Osteoblast (primary cell): ENCODE measurements at places on chromosomes 12 and 14. TPM values are rescaled to one million over a fixed set of nuclear protein-coding genes. Genes with fewer than 3 reads are reported as not detected.

The SMIM41 gene
- under 0.01 TPM in 1 of 2 replicates, not detected in the other for total RNA-seq

The FOXG1 gene
- under 0.01 TPM in 1 of 2 replicates, not detected in the other for total RNA-seq

The RABGGTA gene
- 28.9 and 34.0 TPM in 2 replicates for total RNA-seq

The PZP gene
- total RNA-seq = not detected in 2 replicates

The PPP1R1A gene
- 0.36 TPM in 1 of 2 replicates, not detected in the other for total RNA-seq

The NEUROD4 gene
- total RNA-seq = not detected in 2 replicates

The GPX2 gene
- not detected in 2 replicates for total RNA-seq

The STRN3 gene
- 45.1 and 55.7 TPM in 2 replicates for total RNA-seq

The TRIM9 gene
- 0.59 and 1.1 TPM in 2 replicates for total RNA-seq

The KRT1 gene
- not detected in 2 replicates for total RNA-seq

The TUBA1A gene
- 478 and 491 TPM in 2 replicates for total RNA-seq

The SERPINA3 gene
- 2.7 and 5.1 TPM in 2 replicates for total RNA-seq

The GPRC5A gene
- 2.7 and 4.7 TPM in 2 replicates for total RNA-seq

The ZBTB42 gene
- 2.9 TPM in 2 replicates for total RNA-seq

The EGLN3 gene
- under 0.01 and 0.29 TPM in 2 replicates for total RNA-seq

The BRF1 gene
- 33.6 and 34.4 TPM in 2 replicates for total RNA-seq

The TMEM121 gene
- 1.8 and 2.7 TPM in 2 replicates for total RNA-seq

The NGB gene
- total RNA-seq = not detected in 2 replicates

The ALDH6A1 gene
- total RNA-seq = 30.1 and 31.5 TPM in 2 replicates

The GABARAPL1 gene
- total RNA-seq = 64.2 and 65.9 TPM in 2 replicates

The NRL gene
- total RNA-seq = 1.5 and 1.8 TPM in 2 replicates

The CDKL1 gene
- total RNA-seq = 4.7 and 10.5 TPM in 2 replicates

The PRR13 gene
- total RNA-seq = 55.0 and 64.2 TPM in 2 replicates

The ARHGDIB gene
- total RNA-seq = 1.5 and 7.2 TPM in 2 replicates

The NTS gene
- total RNA-seq = not detected in 2 replicates

The ASCL1 gene
- not detected in 2 replicates for total RNA-seq

The KRT6C gene
- total RNA-seq = not detected in 2 replicates

The KRT77 gene
- total RNA-seq = not detected in 2 replicates

The LTBR gene
- total RNA-seq = 110 and 121 TPM in 2 replicates

The RASSF9 gene
- total RNA-seq = 5.8 and 6.8 TPM in 2 replicates

The GPD1 gene
- under 0.01 TPM in 1 of 2 replicates, not detected in the other for total RNA-seq

The CLEC6A gene
- total RNA-seq = not detected in 2 replicates

The KRT83 gene
- total RNA-seq = not detected in 2 replicates

The PPFIA2 gene
- 3.3 and 4.7 TPM in 2 replicates for total RNA-seq

The CCDC184 gene
- under 0.01 TPM in 1 of 2 replicates, not detected in the other for total RNA-seq
